Skin of body (tissue), 3 donors: ENCODE measurements at places on chromosomes 5 and 9.

GRCh38 chr5:95044096-95044495 lies 240.8 kb downstream of the MCTP1 start:
- no peak for DNase-seq

- DNase-seq, result no peak
Observed at GRCh38 chr9:105074491-105074890, 146.5 kb upstream of the ABCA1 start.

DNA sequence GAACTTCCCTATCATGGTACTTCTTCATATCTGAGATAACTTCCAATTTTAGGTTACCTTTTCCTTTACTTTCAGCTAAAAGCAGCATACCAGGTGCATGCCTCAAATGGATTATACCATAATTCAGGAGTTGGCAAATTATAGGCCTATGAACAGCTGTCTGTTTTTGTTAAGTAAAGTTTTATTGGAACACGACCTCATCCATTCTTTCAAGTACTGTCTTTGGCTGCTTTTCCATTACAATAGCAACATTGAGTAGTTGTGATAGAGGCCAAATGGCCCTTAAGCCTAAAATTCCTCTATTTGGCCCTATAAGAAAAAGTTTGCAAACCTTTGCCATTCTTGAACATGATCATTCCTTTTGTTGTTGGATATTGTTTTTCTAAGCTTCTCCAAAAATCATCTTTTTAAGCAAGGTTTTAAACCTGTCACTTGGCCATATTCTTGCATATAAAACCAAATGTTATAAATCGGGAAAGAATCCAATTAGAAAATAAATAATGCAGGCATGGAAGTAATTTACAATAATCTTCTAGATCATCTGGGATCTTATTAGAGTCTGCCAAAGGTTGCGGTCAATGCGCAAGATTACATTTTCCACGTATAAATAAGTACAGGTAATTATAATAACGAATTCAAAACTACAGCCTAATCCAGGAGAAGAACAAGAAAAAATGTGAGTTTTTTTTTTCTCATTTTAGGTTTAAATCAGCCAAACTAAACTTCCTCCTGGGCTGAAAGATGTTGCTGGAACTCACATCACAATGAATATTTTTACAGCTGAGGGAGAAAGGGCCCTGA lies 226.5 kb upstream of the ANKRD55 start:
- DNase-seq, result peak; percentile 52

- DNase-seq, result no peak
Observed at GRCh38 chr9:120693700-120694008, 20.6 kb downstream of the MEGF9 start.

DNA sequence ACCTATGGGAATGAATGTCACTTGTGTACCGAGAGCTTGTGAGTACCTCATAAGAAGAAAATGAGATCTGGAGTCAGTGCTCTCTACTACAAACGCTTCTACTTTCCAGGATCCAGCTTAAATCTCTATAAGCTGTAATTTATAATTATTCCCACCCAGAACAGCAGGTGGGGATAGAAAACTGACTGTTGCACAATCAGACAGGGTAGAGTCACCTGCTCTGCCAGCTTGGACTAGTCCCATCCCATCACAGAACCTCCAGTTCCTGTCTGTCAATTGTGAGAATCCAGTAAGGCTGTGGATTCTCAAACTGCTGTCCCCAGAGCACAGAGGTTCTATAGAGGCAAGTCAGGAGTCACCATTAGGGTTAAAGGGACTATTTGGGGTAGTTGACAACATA lies 2.0 kb downstream of the SPINK7 start:
- no peak for DNase-seq

DNA sequence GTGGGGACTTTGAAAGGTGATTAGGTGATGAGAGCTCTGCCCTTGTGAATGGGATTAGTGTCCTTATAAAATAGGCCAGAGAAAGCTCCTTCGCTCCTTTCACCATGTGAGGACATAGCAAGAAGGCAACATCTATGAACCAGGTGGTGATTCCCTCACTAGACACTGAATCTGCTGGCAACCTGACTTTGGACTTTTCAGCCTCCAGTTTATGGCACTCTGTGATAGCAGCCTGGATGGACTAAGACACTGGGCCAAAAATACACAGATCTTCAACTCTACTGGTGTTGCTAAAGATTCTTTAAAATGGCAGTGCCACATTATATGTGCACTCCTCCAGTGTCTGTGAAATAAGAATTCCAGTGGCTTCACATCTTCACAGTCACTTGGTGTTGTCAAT lies 41.2 kb upstream of the COL15A1 start:
- no peak for DNase-seq
